ENCODE measurements at places on chromosomes 1 and 21.
A peak's percentile ranks its signal among the peaks of the same experiment; 100 is the strongest.

- DNase-seq: no peak
Measured at GRCh38 chr1:30642391-30643120, 80.8 kb downstream of the MATN1 start.

DNA sequence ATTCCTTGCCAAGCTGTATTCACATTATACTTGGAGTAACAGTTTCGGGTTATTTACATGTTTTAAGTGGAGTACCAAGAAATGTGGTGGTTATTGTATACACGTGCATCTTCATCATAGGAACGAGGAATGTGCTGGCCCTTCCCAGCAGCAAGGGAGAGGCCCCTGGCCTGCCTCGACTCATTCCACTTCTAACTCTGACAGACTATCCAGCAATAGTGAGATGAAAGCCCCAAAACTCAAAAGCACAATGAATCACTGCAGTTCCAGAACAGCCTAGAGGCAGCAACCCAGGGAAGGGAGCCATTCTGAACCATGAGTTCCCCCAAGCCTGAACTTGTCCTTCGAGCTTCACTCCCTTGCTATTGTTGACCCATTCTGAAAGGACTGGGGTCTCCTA is 23.1 kb downstream of the FAM89A start:
- DNase-seq: no peak

- no peak for DNase-seq
Measured at GRCh38 chr1:6588893-6589520, 9.2 kb downstream of the ZBTB48 start.

DNA sequence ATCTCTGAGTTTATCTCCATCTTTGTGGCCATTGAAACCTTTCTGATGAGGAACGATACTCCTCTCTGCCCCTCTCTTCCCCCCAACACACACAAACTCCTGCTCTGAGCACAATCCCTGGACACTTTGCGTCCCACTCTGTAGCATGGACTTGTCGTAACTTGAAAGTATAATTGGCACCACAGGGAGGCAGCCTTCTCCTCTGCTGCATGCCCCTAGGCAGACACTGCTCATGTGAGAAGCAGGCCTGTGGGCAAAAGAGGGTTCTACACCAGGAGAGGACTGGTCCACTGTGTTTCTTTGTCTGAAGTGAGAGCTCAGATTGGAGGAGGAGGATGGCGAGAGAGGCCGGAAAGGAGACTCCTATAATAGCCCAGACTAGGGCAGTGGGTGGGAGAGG is 3.8 kb upstream of the PARS2 start:
- DNase-seq: no peak

DNA sequence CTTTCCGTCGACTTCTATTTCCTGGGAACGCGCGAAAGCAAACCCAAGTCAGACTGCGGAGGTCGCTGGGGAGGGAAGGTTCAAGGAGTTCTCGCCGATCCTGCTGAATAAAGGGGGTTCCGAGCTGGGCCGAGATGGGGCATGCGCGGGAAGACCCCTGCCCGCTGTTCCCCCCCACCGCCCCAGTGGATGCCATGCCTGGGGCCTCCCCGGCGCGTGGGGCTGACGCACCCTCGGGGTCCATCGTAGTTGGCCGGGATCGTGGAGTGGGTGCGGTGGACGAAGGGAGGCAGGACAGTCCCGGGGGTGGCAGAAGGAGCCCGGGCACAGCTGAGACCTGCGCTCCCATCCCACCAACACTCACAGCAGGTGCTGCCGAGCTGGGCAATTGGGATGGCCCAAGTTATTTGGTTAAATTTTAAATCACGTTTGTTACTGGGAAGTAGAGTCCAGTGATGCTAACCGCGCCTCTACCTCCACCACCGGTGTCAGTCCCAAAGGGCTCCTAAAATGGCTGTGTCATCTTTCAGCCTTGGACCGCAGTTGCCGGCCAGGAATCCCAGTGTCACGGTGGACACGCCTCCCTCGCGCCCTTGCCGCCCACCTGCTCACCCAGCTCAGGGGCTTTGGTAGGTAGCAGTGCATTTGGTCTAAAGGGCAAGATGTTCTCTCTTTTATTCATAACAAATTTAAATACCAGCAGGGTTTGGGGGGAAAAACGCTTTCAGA is 801 bp downstream of the MX1 start:
- no peak for DNase-seq

- DNase-seq: no peak
Measured at GRCh38 chr1:4305526-4306301, 348.7 kb upstream of the AJAP1 start.

- peak; percentile 68 for DNase-seq
Measured at GRCh38 chr1:183205196-183205781, 19.2 kb downstream of the LAMC2 start.

GRCh38 chr1:229629261-229629660 is 3.2 kb downstream of the URB2 start:
- DNase-seq: peak; percentile 67

DNA sequence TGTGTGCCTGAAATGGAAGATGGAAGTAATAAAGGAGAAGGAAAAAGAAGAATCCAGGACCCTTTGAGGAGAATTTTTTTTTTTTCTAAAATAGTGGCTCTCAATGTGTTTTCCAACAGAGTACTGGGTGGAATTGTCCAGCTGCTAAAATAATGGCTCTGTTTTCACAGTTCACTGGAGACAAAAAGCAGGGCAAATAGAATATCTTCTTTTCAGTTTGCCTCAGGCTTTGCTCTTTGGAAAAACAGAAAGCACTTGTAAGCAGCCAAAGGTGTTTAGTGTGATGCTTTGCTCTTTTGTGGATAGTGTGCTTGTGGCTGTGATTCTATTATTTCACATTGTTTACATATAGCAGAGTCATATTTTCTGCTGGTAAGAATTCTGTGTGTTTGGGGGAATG is 77.4 kb upstream of the MROH9 start:
- DNase-seq: no peak

GRCh38 chr1:81208441-81208840 is 592.3 kb upstream of the ADGRL2 start:
- no peak for DNase-seq

DNA sequence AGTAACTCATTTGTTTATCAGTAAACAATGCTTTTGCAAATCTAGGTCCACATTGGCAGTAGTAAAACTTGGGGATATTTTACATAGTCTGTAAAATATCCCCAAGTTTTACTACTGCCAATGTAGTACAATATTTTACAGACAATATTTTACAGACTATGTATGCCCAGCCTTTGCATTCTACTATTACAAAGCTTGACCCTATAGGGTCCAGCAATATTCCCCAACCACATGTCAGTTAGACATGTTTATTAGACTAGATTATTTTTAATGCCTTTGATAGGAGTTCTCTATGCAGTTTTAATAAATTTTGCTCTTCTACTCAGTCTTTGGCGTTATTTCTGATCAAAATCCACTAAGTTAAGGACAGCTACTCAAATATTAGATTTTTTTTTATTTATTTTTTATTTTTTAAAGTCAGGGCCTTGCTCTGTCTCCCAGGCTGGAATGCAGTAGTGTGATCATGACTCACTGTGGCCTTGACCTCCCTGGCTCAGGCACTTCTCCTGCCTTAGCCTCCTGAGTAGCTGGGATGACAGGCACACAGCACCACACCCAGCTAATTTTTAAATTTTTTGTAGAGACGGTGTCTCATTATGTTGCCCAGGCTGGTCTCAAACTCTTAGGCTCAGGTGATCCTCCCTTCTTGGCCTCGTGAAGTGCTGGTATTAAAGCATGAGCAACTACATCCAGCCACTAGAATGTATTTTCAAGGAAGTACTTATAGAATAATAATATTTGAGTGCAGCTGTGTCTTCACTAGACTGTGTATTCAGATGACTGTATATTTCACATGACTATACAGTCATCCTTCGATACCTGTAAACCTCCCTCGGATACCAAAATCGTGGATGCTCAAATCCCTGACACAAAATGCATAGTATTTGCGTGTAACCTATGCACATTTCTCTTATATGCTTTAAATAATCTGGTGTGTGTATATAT is 19.8 kb downstream of the MIER1 start:
- DNase-seq: peak; percentile 67

DNA sequence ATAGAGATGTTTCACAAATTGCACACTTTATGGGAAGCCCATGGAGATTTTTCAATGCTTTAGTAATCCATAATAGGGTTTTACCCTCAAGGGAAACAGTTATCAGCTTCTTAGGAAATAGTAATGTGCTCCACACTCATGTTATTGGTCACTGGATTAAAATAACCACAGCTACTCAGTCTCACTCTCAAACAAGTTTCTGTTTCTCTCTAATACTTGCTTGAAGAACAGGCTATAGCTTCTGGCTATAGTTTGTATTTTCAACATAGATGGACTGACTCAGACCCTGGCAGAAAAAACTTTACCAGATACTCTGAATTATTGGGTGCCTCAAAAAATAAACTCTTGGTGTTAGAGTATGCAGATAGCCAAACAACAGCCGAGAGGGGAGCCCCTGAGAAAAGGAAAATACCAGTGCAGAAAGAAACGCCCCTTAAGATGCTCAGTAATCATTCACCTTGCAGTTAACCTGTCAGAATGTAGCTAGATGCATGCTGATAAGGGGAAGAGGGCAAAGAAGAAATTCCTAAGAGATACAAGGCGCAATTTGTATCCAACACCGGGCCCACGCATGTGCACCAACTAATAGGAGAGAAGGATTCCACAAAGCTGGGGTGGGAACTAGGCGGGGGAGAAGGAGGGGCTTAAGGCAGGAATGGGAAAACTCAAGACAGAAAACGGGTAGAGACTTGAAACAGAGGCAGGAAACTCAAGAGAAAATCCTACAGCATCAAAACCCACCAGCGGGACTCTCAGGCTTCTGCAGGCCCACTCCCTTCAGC is 30.4 kb upstream of the PDE4B start:
- no peak for DNase-seq

GRCh38 chr1:64539781-64540218 is 69.9 kb downstream of the CACHD1 start:
- DNase-seq: peak; percentile 74

GRCh38 chr1:89804642-89805237 is 16.1 kb upstream of the LRRC8D start:
- DNase-seq: peak; percentile 75

- peak; percentile 40 for DNase-seq
Measured at GRCh38 chr1:185421485-185422107, 104.6 kb upstream of the IVNS1ABP start.

DNA sequence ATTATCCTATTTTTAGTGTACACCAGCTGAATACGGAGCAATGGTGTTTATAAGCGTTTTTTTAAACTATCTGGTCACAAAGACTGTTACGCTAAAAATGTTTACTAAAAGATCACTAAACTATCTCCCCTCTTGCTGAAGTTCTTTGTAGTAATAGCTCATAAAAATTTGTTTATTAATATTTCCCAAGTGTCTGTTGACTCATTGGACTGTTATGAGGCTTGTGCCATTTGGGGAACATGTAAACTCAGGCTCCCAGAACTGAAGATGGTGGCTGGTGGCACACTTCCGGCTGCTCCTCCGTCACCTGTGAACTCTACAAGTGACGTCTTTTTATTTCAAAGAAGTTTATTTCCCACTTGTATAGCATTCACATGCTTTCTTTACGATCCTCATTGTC is 46.3 kb downstream of the AIDA start:
- no peak for DNase-seq

DNA sequence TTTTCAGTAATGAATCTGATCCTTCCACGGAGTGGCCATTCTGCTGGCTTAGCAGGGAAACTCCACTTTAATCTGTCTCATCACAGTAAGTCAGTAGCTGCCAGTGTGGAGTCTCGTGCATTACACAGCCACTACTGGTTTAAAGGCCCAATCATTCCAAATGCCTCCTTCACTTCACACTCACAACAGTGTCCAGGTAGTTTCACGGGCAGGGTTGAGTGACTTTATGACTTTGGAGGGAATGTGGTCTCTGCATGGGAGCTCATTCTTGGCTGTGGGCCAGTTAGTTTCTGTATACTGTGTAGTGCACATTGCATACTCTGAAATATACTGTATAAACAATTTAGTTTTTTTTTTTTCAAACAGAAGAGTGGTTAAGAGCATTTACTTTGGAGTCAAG is 34.6 kb upstream of the C1orf87 start:
- no peak for DNase-seq

- DNase-seq: no peak
Measured at GRCh38 chr1:16925635-16926490, 4.1 kb downstream of the CROCC start.

DNA sequence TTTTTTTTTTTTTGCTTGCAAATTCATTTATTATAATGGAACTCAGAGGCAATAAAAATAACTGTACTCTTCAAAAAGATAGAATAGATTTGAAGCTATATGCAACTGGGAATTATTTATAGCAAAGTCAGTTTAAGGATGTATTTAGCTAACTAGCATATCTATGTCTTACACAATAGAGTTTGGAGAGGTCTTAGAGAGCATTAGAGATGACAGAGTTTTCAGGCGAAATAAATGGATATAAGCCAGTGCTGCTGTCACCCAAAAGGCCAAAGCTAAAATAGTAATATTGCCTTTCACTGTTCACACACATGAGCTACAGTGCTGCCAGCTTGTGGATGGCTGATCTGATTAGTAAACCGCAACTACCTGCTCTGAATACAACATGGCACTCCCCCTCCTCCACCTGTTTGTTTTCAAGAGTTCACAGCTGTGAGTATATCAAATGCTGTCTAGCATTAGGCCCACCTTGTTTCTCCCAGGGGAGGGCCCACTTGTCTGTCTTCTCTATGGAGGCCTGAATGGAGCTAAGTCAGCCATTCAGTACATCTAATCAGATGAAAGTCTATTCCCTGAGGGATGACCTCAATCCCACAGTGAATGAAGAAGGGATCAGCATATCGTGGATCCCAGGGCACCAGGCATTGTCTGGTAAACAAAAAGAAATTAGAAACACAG is 25.2 kb upstream of the SSX2IP start:
- no peak for DNase-seq

DNA sequence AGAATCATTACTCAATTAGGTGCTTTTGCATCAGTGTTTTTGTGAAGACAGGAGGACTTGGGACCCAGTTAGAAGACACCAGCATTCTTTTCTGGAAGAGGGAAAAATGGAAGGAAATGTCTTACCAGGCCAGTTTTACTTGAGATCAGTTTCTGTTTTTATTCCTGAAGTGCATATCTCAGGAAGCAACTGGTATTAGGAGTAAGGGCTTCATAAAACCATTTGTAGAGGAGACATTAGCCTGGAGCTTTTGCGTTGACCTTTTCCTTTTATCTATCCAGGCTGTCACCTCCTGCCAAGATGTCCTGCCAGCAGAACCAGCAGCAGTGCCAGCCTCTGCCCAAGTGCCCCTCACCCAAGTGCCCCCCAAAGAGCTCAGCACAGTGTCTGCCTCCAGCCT is at the start of gene LCE3B:
Gene LCE3B (plus strand): TSS at position 301 of the 400 bp plus-strand sequence. CDS start 0 bp downstream, at position 301.
- DNase-seq: no peak

DNA sequence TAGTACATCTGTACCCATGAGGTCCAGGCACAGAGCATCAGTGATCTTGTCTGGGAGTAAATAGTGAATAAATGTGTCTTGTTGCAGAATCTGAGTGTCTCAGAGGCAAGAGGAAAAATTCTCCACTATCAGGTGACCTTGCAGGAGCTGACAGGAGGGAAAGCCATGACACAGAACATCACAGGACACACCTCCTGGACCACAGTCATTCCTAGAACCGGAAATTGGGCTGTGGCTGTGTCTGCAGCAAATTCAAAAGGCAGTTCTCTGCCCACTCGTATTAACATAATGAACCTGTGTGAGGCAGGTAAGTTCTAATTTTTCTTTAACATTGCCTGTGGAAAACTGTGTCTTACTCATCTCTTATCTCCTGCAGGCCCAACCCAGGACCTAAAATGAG is 43.1 kb downstream of the IL12RB2 start:
- DNase-seq: no peak

Measured in fibroblast of skin of abdomen (primary cell).